ENCODE measurements at places on chromosomes 7 and 10. TPM values are rescaled to one million over a fixed set of nuclear protein-coding genes. Genes with fewer than 3 reads are reported as not detected.

BEND7 gene
- total RNA-seq: 21.1 TPM

BUB3 gene
- total RNA-seq: 81.7 TPM

GRCh38 chr10:123669886-123670285, 3.7 kb downstream of the GPR26 start:
- DNase-seq: no peak
- no peaks in the 10 kb centered on the region for H3K36me3 ChIP-seq
- H3K4me1 ChIP-seq: no peaks in the 10 kb centered on the region
- no peak overlapping the region for H3K4me3 ChIP-seq
- no peaks in the 10 kb centered on the region for H3K27me3 ChIP-seq

DNA sequence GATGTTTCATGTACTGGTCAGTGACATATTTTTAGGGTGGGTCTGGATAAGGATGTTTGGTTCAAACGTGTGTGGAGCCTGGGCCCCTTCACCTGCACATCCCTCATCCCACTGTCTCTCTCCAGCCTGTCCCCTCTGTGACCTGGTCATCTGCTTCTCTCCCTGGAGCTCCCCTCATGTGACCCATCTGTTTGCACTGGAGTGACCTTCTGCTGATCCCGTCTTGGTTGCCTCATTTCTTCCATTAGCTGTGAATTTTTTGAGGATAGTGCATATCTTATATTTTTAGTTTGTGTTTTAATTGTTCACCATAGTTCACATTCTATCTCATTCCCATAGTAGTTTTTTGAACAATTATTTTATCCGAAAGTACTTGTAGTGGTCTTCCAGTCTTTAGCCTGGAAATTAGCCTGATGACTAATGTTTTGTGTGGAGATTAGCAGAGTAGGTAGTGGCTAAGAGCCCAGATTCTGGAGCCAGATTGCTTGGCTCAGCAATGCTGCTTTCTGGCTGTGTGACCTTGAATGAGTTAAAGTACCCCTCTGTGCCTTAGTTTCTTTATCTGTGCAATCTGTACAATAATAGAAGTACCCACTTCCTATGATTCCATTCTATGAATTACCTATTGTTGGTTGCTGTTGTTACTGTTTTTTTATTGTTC, 224.5 kb downstream of the LRMDA start:
- peaks cover 9% of the 10 kb centered on the region for H3K4me1 ChIP-seq
- no peaks in the 10 kb centered on the region for H3K36me3 ChIP-seq
- no peak overlapping the region for H3K4me3 ChIP-seq
- DNase-seq: peak; percentile 86

DNA sequence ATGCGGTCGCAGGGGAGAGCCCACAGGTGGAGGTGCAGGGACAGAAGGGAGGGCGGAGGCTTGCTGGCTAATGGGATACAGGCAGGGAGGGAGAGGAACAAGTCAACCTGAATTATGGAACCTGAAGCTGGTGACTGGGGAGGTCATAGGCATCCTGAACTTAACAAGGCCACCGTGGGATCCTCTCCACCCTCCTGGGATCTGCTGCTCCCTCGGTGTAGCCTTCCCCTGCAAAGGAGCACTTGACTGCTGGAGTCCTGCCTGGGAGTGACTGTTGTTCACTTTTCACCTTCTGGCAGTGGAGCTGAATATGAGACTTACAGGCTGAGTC, 223.1 kb downstream of the GFRA1 start:
- H3K4me1 ChIP-seq: no peaks in the 10 kb centered on the region
- H3K27ac ChIP-seq: no peak overlapping the region
- DNase-seq: no peak

- no peak for DNase-seq
- peaks cover 1% of the 10 kb centered on the region for H3K4me1 ChIP-seq
- H3K4me3 ChIP-seq: no peak overlapping the region
- peaks cover 7% of the 10 kb centered on the region for H3K27me3 ChIP-seq
Measured at GRCh38 chr10:3203016-3203811, 30.6 kb upstream of the PITRM1 start.

ZNF467 gene
- total RNA-seq: 16.5 TPM

GRCh38 chr10:14450041-14450491, 119.3 kb upstream of the FRMD4A start:
- H3K27me3 ChIP-seq: no peaks in the 10 kb centered on the region
- no peaks in the 10 kb centered on the region for H3K36me3 ChIP-seq
- peaks cover 11% of the 10 kb centered on the region for H3K4me1 ChIP-seq
- H3K27ac ChIP-seq: peak overlapping the region; percentile 39
- DNase-seq: peak; percentile 89
- no peak overlapping the region for H3K4me3 ChIP-seq

GRCh38 chr7:90582164-90582563, 14.0 kb upstream of the CDK14 start:
- no peak overlapping the region for H3K4me3 ChIP-seq
- no peaks in the 10 kb centered on the region for H3K27me3 ChIP-seq
- no peak overlapping the region for H3K27ac ChIP-seq
- DNase-seq: no peak
- no peaks in the 10 kb centered on the region for H3K36me3 ChIP-seq
- H3K4me1 ChIP-seq: peaks cover 16% of the 10 kb centered on the region

DNA sequence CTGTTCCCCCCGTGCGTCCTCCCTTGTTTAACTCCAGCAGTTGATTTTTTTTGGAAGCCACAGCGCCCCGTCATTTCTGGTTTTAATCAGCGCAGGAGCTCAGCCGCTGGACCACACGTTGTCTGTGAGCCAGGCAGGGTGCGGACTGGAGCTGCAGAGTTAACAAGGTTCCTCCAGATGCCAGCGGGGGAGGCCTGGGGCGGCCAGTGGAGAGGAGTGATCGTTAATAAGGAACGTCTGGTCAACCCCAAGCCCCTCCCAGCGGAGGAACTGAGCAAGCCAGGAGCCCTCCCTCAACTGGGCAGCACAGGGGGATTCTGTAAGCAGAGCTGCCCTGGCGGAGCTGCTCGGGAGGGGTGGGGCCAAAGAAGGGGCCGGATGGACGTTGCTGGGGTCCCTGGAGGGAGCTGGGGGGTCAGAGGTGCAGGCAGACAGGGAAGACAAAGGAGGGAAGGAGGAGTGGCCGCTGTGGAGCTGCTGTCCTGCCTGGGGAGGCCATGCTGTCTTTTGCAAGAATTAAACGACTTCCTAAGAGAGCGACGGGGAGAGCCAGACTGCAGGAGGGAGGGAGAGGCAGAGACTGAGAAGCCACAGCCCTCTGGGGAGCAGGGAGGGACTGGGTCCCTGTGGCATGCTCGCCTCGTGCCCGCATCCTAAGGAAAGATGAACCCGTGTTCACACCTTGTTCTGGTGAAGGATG, 537.1 kb upstream of the FOXK1 start:
- no peaks in the 10 kb centered on the region for H3K4me1 ChIP-seq
- no peak overlapping the region for H3K4me3 ChIP-seq
- no peaks in the 10 kb centered on the region for H3K36me3 ChIP-seq
- H3K27ac ChIP-seq: no peak overlapping the region
- no peaks in the 10 kb centered on the region for H3K27me3 ChIP-seq

NUTM2E gene
- 0.50 TPM for total RNA-seq

GNGT1 gene
- not detected for total RNA-seq

GRCh38 chr7:26167303-26167934, 15.4 kb downstream of the NFE2L3 start:
- DNase-seq: no peak
- H3K27ac ChIP-seq: no peak overlapping the region
- H3K27me3 ChIP-seq: no peaks in the 10 kb centered on the region
- no peaks in the 10 kb centered on the region for H3K36me3 ChIP-seq
- no peak overlapping the region for H3K4me3 ChIP-seq

DNA sequence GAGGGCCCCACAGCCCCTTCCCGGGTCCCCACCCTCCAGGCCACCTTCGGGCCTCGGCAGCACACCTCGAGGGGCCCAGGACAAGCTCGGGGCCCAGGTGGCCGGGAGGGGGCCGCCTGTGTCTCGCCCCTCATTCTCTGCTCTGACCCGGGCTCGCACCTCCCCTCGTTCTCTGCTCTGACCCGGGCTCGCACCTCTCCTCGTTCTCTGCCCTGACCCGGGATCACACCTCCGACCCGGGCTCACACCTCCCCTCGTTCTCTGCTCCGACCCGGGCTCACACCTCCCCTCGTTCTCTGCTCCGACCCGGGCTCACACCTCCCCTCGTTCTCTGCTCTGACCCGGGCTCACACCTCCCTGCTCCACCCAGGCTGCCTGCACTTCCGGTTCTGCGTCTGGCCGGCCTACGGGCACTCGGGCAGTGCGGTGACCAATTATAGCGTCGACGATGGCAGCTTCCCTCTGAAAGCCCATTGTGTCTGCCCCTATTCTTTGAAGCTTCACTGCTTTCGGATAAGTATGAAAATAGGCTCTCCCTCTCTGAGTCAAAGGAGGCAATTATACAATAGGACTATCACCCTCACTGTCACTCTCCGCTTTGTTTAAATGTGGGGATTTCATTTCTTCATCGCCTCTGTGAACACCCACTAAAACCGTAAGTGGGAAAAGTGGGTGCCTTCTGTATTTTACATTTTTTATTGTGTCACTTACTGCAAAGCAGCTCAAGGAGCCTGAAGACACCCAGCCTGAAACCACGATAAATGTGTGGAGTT, 457.4 kb downstream of the DNAJB6 start:
- DNase-seq: no peak
- no peaks in the 10 kb centered on the region for H3K4me1 ChIP-seq
- no peak overlapping the region for H3K4me3 ChIP-seq
- H3K36me3 ChIP-seq: no peaks in the 10 kb centered on the region

CFAP43 gene
- 0.24 TPM for total RNA-seq

DNA sequence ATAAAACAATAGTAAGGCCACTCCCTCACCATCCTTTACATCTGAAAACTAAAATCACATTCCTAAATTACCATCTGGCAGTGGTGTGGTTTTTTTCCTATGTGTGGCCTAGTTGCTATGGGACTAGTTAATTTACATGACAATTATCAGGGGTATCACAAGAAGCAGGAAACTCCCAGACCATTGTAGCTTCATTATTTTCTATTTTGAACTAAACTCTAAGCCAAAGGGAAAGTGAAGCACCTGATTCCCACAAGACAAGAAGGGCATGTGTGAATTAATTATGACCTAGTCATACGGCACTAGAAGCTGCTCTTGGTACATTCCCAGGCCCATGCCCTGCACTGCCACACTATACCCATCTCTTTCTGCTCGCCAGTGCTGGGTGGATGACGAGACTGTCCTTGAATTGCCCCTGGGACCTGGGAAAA, 103.4 kb downstream of the ATXN7L1 start:
- no peak overlapping the region for H3K27ac ChIP-seq
- no peaks in the 10 kb centered on the region for H3K36me3 ChIP-seq
- DNase-seq: no peak
- H3K4me1 ChIP-seq: peaks cover 39% of the 10 kb centered on the region
- no peaks in the 10 kb centered on the region for H3K27me3 ChIP-seq

DNA sequence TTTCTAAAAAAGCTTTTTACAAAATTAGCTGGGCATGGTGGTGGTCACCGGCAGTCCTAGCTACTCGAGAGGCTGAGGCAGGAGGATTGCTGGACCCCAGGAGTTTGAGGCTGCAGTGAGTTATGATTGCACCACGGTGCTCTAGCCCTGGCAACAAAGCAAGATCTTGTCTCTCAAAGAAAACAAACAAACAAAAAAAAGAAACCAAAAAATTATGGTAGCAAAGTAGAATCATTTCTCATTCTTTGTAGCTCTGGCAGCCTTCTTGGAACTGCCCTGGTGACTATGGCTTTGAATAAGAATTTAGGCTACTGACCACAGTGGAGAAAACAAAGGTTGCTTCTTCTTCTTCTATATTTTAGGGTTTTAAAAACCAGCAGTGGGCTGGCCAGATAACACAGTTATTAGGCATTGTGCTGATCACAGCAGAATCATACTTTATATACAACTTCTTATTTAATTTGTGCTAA, 41.9 kb upstream of the PRKAR2B start:
- no peak overlapping the region for H3K27ac ChIP-seq
- no peak for DNase-seq
- no peaks in the 10 kb centered on the region for H3K36me3 ChIP-seq
- H3K27me3 ChIP-seq: peaks cover 3% of the 10 kb centered on the region
- H3K4me1 ChIP-seq: no peaks in the 10 kb centered on the region
- no peak overlapping the region for H3K4me3 ChIP-seq

GRCh38 chr10:2445370-2445769, 622.0 kb upstream of the PFKP start:
- H3K36me3 ChIP-seq: no peaks in the 10 kb centered on the region
- no peaks in the 10 kb centered on the region for H3K4me1 ChIP-seq
- DNase-seq: no peak
- no peaks in the 10 kb centered on the region for H3K27me3 ChIP-seq
- no peak overlapping the region for H3K27ac ChIP-seq

HIPK2 gene
- total RNA-seq: 34.3 TPM

DNA sequence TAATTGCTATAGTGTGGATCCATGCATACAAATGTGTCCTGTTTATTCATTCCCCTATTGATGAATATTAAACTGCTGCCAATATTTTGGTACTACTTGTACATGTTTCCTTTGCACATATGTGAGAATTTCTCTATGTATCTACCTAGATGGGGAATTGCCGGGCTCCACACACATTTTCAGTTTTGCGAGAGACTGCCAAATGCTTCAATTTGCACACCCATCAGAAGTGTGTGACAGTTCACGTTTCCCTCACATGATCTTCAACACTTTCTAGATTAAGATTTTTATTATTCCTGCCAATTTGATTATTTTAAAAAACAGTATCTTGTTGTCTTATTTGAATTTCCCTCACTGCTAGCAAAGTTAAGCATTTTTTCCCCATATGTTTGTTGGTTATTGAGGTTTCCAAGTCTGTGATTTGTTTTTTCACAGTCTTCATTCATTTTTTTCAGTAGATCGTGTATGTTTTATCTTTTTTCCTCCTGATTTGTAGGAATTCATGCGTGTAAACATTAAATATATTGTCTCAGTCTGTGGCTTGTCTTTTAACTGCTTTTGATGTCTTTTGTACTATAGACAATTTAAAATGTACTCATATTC, 2.4 kb upstream of the KLF14 start:
- DNase-seq: no peak
- H3K36me3 ChIP-seq: no peaks in the 10 kb centered on the region
- no peak overlapping the region for H3K27ac ChIP-seq

SKIDA1 gene
- total RNA-seq: 7.8 TPM

DNA sequence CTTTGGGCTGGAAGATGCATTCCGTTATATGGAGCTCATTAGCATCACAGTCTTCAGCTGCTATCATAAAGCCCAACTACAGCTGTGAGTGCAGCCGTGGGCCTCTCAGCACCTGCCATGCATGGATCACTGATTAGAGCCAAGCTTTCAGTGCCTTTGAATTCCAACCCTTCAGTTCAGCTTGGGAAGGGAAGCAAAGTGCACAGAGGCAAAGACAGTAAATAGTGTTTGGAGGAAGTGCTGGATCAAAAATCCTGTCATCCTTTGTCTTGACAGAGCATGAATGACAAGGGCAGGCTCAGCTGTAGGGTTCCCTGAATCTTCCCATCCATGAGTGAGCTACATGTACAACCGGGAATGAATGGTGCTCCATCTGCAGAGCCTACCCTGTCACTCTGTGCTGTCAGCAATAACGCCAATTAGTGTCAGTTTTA, 153.7 kb downstream of the DNAJB9 start:
- DNase-seq: no peak
- H3K36me3 ChIP-seq: no peaks in the 10 kb centered on the region
- H3K4me1 ChIP-seq: no peaks in the 10 kb centered on the region
- no peaks in the 10 kb centered on the region for H3K27me3 ChIP-seq
- H3K27ac ChIP-seq: no peak overlapping the region

- no peak overlapping the region for H3K4me3 ChIP-seq
- H3K27ac ChIP-seq: no peak overlapping the region
- peaks cover 12% of the 10 kb centered on the region for H3K4me1 ChIP-seq
- DNase-seq: no peak
- H3K27me3 ChIP-seq: peaks cover 29% of the 10 kb centered on the region
- H3K36me3 ChIP-seq: no peaks in the 10 kb centered on the region
Measured at GRCh38 chr10:46538155-46538554, 18.3 kb downstream of the GPRIN2 start.

All from astrocyte (in vitro differentiated cells and primary cell).